Lung (tissue), 17 donors: ENCODE measurements at places on chromosomes 12 and 14. TPM values are rescaled to one million over a fixed set of nuclear protein-coding genes. Genes with fewer than 3 reads are reported as not detected.
A peak's percentile ranks its signal among the peaks of the same experiment; 100 is the strongest.

Gene FGD4
- total RNA-seq: 64.6 TPM

Gene TCP11L2
- 42.5 TPM for total RNA-seq

Gene UBE2N
- total RNA-seq: 87.4 TPM

Gene B4GALNT3
- total RNA-seq: 1.7 TPM

Gene HOXC11
- total RNA-seq: not detected

- H3K4me1 ChIP-seq: peaks cover 16% of the 10 kb centered on the region
- H3K27ac ChIP-seq: peak overlapping the region; percentile 88
- DNase-seq: no peak
- no peaks in the 10 kb centered on the region for H3K36me3 ChIP-seq
- no peaks in the 10 kb centered on the region for H3K27me3 ChIP-seq
Observed at GRCh38 chr12:122079532-122080081, 1.1 kb downstream of the MLXIP start.

DNA sequence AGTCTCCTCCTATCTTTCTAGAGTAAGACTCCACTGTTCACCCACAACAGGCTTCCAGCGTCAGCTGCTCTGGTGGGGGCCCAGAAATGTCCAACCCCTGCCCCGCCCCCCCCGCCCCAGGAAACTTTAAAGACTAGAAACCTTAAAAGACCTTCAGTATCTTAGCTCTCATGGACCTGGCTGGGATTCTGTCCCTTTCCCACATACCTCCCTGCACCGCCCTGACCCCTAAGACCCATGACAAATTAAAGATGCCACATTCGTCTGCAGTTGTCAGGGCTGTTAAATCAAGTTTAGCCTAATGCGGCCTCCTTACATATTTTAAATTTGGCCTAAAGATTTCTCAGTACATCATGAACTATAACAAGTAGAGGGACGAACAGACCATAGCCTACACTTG is 10.0 kb upstream of the SERPINA10 start:
- no peak overlapping the region for H3K4me3 ChIP-seq
- no peak overlapping the region for H3K27ac ChIP-seq
- no peaks in the 10 kb centered on the region for H3K4me1 ChIP-seq
- no peaks in the 10 kb centered on the region for H3K27me3 ChIP-seq
- DNase-seq: no peak
- H3K36me3 ChIP-seq: no peaks in the 10 kb centered on the region

DNA sequence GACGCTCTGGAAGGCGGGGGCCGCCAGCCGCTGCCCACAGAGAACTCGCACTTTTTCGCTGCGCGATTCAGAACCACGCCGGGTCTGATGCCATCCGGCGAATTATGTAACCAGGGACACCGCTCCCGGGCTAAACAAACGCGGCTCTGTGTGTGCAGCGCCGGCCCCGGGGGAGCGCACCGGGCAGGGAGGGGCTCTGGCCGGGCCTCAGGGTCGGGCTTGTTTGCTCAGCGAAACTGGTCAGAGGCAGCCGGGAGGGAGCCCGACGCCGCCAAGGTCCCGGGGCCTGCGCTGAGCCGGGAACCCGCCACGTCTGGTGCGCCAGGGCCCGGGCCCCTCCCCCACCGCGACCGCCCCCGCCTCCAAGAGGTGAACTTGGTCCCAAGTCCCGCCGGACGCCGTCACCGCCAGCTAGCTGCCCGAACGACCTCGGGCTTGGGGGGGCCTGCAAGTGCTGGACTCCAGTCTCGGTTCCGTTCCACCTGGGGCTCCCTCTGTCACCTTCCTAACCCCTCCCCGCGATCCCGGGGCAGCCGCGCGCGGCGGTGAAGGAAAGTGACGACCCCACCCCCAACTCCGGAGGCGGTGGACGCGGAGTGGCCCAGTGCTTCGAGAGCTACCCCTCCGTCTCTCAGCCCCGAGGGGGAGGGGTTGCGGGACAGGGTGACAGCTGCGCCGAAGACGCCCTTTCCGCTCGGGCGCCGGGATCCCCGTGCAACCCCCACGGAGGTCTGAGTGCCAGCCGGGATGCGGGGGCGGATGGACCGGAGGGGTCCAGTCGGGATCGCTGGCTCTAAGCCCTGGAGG is 848 bp downstream of the CTDSP2 start:
- peak overlapping the region; percentile 74 for H3K4me3 ChIP-seq
- H3K27ac ChIP-seq: peak overlapping the region; percentile 100
- H3K4me1 ChIP-seq: peaks cover 26% of the 10 kb centered on the region
- H3K36me3 ChIP-seq: no peaks in the 10 kb centered on the region
- no peaks in the 10 kb centered on the region for H3K27me3 ChIP-seq

DNA sequence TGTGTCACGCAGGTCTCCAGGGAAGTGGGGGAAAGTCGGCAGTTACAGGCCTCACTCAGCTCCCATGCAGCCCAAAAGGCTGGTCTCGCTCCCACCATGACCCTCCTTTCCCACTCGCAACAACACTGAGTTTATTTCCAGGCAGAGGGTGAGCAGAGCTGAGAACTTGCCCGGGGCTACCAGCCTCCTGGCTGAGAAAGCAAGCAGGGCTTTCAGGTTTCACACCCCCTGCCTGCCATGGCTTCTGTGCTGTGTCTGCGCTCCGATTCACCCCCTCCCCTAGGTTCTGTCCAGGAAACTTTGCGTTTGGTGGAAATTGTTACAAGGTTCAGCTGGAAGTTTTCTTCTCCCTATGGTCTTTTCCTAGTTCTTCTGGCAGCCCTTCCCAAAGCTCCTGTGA is 17.1 kb downstream of the OR10G2 start:
- no peaks in the 10 kb centered on the region for H3K36me3 ChIP-seq
- no peak for DNase-seq
- no peaks in the 10 kb centered on the region for H3K27me3 ChIP-seq
- H3K27ac ChIP-seq: no peak overlapping the region

DNA sequence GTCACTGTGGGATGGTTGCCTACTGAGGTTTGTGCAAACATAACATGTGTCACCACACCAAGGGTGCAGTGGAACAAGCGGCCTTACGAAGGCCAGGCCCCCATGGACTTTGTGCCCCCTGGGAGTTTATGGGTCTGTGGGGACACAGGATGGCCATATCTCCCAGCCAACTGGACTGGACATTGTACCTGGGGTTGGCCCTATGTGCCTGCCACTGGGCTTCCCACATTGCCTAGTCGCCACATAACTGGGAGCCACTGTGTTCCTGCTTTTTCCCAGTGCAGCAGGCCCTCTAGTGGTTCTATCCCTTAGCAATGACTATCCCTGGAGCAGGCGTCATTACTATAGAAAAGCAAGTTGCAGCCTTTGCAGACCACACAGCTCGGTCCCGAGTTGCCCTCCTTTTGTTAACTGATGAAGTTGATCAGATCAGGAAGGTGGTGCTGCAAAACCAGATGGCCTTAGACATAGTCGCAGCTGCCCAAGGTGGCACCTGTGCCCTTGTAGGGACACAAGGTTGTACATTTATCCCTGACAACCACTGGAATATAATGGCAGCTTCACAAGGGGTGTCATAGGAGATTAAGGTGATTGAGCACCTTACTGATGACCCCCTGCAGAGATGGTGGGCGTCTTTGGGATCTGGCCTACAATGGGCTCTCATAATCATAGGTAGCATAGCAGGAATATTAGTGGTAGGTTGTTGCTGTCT is 15.2 kb upstream of the RNASE12 start:
- no peaks in the 10 kb centered on the region for H3K4me1 ChIP-seq
- DNase-seq: no peak

- peaks cover 33% of the 10 kb centered on the region for H3K36me3 ChIP-seq
- no peak overlapping the region for H3K27ac ChIP-seq
- DNase-seq: no peak
- H3K27me3 ChIP-seq: no peaks in the 10 kb centered on the region
Observed at GRCh38 chr12:117148642-117149041, 41.6 kb downstream of the FBXO21 start.

GRCh38 chr14:105476831-105477659 is 2.4 kb downstream of the CRIP2 start:
- no peak for DNase-seq
- no peaks in the 10 kb centered on the region for H3K27me3 ChIP-seq
- H3K27ac ChIP-seq: peak overlapping the region; percentile 100
- peaks cover 58% of the 10 kb centered on the region for H3K4me1 ChIP-seq

DNA sequence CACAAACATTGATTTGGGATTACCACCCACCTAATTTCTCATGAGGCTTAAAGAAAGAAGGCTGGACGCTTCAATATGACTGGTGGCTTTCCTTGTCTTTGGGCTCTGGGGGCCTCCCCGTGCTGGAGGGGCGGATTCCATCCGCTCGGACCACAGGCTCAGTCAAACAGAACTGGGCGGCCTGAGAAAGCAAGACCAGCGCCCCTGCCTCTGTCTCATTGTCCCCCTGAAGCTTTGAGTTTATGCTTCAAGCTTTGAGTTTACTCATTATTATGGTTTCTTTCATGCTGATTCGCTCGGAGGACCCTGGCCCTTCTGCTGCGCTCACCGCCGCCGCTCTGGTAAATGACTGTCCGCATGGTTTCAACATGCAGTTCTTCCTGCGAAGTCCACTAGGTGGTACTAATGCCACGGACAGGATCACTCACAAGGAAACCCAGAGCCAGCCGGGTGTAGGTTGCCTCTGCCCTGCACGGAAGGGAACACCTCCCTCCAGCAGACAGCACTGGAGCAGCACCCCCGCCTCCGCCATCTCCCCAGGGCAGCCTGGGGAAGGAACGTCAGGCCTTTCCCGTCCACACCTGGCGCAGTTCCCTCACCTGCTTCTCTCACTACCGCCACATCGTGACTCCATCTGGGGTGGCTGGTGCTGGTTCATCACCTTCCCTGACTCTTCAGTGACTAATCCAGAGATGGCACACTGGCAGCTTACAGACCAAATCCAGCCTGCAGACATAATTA is 13.2 kb upstream of the TIGAR start:
- H3K4me3 ChIP-seq: no peak overlapping the region
- no peaks in the 10 kb centered on the region for H3K27me3 ChIP-seq
- H3K4me1 ChIP-seq: no peaks in the 10 kb centered on the region
- H3K36me3 ChIP-seq: peaks cover 9% of the 10 kb centered on the region
- peak; percentile 77 for DNase-seq
- no peak overlapping the region for H3K27ac ChIP-seq

- no peaks in the 10 kb centered on the region for H3K36me3 ChIP-seq
- H3K4me1 ChIP-seq: peaks cover 3% of the 10 kb centered on the region
- DNase-seq: no peak
- H3K4me3 ChIP-seq: no peak overlapping the region
Observed at GRCh38 chr12:3421191-3421978, 69.6 kb upstream of the PRMT8 start.

GRCh38 chr12:40827683-40828592 is 135.7 kb downstream of the CNTN1 start:
- H3K27ac ChIP-seq: no peak overlapping the region
- H3K27me3 ChIP-seq: no peaks in the 10 kb centered on the region
- peak; percentile 8 for DNase-seq
- H3K36me3 ChIP-seq: no peaks in the 10 kb centered on the region
- H3K4me1 ChIP-seq: peaks cover 4% of the 10 kb centered on the region
- H3K4me3 ChIP-seq: no peak overlapping the region

- DNase-seq: peak; percentile 72
- H3K4me1 ChIP-seq: no peaks in the 10 kb centered on the region
- no peak overlapping the region for H3K27ac ChIP-seq
- H3K4me3 ChIP-seq: no peak overlapping the region
- H3K36me3 ChIP-seq: peaks cover 3% of the 10 kb centered on the region
Observed at GRCh38 chr12:110176745-110177144, 52.6 kb downstream of the IFT81 start.
